Foreskin keratinocyte (primary cell): ENCODE measurements at places on chromosomes 3 and 15.

DNA sequence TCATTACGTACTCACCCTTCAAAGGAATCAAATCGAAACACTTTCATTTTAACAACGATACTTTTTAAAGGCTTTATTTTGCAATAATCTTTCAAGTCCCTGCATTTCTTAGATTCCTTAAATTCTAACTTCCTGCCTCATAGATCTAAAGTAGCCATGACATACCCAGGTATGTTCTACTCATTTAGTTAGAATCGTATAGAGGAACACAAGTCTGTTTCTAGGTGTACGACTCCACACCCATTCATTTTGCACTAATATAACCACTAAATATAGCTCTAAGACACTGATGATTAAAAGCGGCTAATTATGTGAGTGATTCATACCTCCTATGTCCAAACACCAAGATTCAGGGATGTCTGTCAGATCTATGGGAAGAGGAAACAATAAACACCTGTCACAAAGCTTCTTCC, 1.3 kb downstream of the ATP13A3 start:
- DNase-seq, result peak; percentile 69

GRCh38 chr3:65578861-65579260, 459.9 kb downstream of the MAGI1 start:
- DNase-seq, result no peak

- DNase-seq, result no peak
Measured at GRCh38 chr3:143972155-143972504, 507 bp downstream of the DIPK2A start.

- peak; percentile 22 for DNase-seq
Measured at GRCh38 chr3:10437995-10438901, 67.1 kb downstream of the ATP2B2 start.

- DNase-seq, result peak; percentile 65
Measured at GRCh38 chr3:16523778-16524177, 10.3 kb upstream of the RFTN1 start.

DNA sequence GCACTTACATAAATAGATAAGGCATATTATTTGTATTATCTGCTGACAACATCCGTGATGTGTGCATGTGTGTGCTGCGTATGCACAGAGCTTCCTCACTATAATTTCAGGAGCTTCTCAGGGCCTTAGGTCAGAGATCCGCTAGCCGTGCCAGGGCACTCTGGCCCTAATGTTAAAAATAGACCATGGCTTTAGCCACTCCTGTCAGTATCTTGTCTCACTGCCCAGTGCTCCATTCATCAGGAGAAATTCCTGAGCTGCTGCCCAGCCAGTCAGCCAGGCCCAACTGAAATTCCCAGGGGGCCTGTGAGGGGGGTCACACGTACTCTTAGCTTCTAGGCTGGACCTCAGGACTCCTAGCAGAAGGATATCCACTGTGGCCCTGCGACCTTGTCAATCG, 70.0 kb upstream of the ABHD2 start:
- DNase-seq, result no peak

- DNase-seq, result no peak
Measured at GRCh38 chr3:157868196-157868595, 238.0 kb downstream of the SHOX2 start.

- no peak for DNase-seq
Measured at GRCh38 chr3:10957976-10958749, 34.4 kb upstream of the SLC6A1 start.

GRCh38 chr3:160368804-160369203, 30.2 kb downstream of the IFT80 start:
- no peak for DNase-seq
